Smooth muscle cell of the umbilical artery (primary cell): ENCODE measurements at places on chromosomes 3 and 15. TPM values are rescaled to one million over a fixed set of nuclear protein-coding genes. Genes with fewer than 3 reads are reported as not detected.

RASGRF1 gene
- not detected in 2 replicates for total RNA-seq

LCTL gene
- total RNA-seq: 4.8 and 5.8 TPM in 2 replicates

LRRC28 gene
- 21.4 and 21.7 TPM in 2 replicates for total RNA-seq

TIPIN gene
- total RNA-seq: 8.3 and 12.9 TPM in 2 replicates

OR5K2 gene
- total RNA-seq: not detected in 2 replicates

NDN gene
- total RNA-seq: 62.5 and 94.7 TPM in 2 replicates

LRRC34 gene
- 0.59 and 1.8 TPM in 2 replicates for total RNA-seq
